ENCODE measurements at places on chromosomes 11 and 22.

GRCh38 chr22:35023692-35024363, 42.1 kb upstream of the ISX start:
- DNase-seq: no peak

DNA sequence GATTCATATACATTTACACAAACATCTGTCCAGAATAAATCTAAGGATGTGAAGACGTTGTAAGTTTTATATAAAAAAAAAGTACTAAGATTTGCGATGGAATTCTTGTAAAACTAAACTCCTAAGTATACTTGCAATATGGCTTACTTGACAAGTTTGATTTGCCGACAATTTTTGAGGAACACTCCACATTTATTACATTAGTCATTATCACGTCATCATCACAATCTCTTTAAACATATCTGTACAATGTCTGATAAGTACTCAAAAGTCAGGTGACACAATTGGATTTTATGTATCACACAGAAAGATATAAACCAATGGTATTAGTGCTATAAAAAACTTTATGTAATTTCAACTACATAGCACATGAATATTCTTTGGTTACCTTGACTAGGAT, 30.4 kb downstream of the IMMP1L start:
- DNase-seq: no peak

DNA sequence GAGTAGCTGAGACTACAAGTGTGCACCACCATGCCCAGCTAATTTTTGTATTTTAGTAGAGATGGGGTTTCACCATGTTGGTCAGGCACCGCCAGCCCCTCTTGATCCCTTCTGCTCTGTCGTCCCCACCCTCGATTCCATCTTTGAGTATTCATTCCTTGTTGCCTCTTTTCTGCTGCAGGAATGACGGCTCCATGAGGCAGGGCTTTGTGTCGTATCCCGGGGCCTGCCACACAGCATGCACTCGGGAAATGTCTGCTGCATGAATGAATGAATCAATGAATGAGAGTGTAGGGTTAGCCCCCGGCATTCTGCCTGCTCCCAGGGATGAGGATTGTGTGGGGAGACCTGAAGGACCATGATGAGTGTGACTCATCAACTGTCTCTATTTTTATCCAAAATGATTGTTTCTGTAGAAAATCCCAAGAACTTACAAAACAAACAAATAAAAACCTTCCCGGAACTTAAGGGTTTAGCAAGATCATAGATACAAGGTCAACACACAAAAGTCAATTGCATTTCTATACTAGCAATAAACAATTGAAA, 54.6 kb upstream of the SLC22A12 start:
- no peak for DNase-seq

GRCh38 chr11:60941371-60942119, 10.4 kb downstream of the SLC15A3 start:
- no peak for DNase-seq

DNA sequence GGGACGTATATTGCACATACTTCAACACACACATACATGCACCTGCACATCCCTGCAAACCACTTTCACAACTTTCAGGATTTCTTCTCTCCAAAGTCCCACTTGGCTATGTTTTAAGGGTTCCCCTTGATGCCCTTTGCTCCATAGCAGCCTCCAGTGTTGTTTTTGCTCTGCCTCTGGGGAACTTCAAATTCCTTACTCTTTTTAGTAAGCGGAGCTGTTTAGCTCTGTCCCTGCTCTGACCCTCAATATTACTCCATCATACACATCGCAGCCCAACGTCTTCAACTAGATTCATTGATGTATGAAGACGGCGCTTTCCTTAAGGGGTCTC, 18.3 kb downstream of the PRR5L start:
- DNase-seq: no peak

GRCh38 chr11:17585911-17586695, 39.0 kb downstream of the OTOG start:
- no peak for DNase-seq

GRCh38 chr11:71568704-71569349, 3.5 kb downstream of the KRTAP5-10 start:
- DNase-seq: no peak

GRCh38 chr22:34427436-34427835, 507.2 kb upstream of the LARGE1 start:
- DNase-seq: no peak

- DNase-seq: no peak
Observed at GRCh38 chr22:44045145-44045544, 21.0 kb downstream of the PARVB start.

DNA sequence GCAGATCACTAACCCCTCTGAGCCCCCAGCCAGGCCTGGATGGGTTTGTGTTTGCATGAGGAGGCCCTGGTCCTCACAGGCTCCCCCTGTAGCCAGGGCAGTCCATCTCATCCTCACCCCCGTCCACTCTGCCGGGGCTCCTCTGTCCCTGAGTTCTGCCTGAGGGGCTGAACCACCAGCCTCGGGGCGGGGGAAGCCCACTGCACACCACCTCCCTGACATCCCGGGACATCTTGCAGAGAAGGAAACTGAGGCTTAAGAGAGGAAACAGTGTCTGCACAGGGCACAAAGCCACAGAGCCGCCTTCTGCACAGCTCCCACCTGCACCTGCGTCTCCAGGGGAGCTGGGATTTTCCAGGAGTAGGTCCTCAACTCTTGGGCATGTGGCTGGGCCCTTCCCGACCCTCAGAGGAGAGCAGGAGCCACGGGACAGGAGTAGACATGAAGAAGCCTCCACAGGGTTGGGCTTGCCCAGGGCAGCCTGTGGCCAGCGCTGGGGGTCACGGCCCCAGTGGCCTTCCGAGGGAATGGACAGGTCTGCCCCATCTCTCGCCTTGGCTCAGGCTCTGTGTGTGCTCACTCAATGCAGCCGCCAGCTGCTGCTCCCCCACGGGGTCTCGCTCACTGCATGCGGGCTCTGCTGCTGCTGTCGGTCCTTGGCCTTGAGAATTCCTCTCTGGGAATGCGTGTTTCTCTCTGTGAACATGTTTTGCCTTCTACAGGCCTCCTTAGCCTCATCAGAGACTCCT, 45.4 kb upstream of the CCDC188 start:
- DNase-seq: no peak

DNA sequence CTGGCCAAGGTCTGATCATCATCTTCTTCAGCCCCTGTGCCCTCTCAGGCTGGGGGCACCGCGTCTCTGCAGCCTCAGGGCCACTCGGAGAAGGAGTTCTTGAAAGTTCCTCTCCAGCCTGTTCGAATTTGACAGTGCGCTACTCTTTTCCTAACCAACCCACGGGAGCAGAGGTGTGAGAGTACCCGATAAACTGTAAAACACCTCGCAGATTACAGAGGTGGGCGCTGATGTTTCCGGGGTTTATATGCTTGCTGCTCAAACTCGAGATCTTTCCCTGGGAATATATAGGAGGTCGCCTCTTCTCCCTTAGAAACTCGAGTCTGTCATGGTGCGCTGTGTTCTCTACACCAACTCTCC, 515 bp downstream of the CTR9 start:
- no peak for DNase-seq

DNA sequence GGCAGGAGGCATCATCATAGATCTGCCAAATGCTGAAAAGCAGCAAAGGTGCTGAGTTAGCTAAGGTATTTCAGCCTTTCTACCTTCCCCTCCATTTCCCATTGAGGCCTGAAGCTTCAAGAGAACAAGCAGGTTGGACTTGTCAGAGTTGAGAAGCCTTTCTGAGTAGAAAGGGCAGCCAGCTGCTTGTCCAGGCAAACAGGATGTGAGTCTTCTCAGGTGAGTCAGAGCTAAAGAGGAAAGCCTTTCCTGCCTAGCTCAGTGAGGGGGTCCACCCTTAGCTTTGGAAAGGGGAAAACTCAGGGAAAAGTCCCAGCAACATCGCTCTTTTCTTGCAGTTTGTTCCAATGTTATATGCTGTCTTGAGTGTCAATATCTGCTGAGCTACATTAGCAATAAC, 13.2 kb upstream of the MPZL2 start:
- peak; percentile 25 for DNase-seq

Measured in NK-92 treated with Interleukin-12 subunit alpha and Interleukin-12 subunit beta, amount 100 ng/mL, for 24 hours (cell line).